Activated T-cell treated with anti-CD3 and anti-CD28 coated beads, Interleukin-2, amount 50 U/mL, for 72 hours (primary cell): ENCODE measurements at places on chromosomes 12 and 14. TPM values are rescaled to one million over a fixed set of nuclear protein-coding genes. Genes with fewer than 3 reads are reported as not detected.

- H3K4me1 ChIP-seq: peaks cover 11% of the 10 kb centered on the region
- DNase-seq: no peak
- no peak overlapping the region for H3K4me3 ChIP-seq
- H3K27ac ChIP-seq: no peak overlapping the region
Observed at GRCh38 chr12:77062846-77063461, 2.4 kb downstream of the E2F7 start.

- H3K4me1 ChIP-seq: peaks cover 8% of the 10 kb centered on the region
- H3K27ac ChIP-seq: peak overlapping the region; percentile 32
- DNase-seq: peak; percentile 2
Observed at GRCh38 chr14:61034416-61035120, 53.5 kb downstream of the SLC38A6 start.

DNA sequence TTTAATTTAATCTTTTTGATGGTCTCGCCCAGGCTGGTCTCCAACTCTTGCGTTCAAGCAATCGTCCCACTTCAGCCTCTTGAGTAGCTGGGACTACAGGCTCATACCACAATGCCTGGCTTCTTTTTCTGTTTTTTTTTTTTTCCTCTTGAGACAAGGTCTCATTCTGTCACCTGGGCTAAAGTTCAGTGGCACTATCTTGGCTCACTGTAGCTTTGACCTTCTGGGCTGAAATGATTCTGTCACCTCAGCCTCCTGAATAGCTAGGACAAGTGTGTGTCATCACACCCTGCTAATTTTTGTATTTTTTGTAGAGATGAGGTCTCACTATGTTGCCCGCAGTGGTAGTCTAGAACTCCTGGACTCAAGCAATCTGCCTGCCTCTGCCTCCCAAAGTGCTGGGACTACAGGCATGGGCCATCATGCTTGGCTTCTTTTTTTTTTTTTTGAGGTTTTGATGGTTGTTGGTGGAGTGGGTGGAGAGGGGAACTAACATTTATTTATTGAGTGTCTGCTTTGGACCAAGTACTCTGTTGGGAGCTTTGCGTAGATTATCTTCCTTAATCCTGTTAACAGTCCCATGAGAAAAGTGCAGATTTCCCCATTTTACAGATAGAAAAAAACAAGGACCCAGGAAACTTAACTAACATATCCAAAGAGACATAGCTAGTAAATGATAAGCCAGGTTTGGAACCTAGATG is 102.0 kb downstream of the DIP2B start:
- peaks cover 24% of the 10 kb centered on the region for H3K4me1 ChIP-seq
- H3K27me3 ChIP-seq: no peaks in the 10 kb centered on the region
- DNase-seq: no peak
- H3K27ac ChIP-seq: no peak overlapping the region

DNA sequence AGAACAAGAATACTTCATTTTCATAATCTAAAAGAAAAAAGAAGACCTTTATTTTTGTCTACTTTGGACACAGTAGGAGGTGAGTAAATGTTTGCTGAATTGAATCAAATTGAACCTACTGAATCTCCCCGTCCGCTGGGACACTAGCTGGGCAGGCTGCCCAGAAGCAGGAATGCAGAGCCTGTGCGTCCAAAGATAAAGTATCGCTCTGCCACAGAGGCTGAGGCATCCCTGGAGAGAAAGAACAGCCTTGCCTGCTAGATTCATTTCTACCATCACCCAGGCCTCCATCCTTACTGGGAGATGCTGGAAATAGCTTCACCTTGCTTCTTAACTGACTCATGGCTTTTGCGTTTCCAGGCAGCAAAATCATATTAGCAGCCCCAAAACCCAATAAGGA is 64.1 kb upstream of the TSPAN11 start:
- no peak overlapping the region for H3K4me3 ChIP-seq
- no peak for DNase-seq
- peaks cover 21% of the 10 kb centered on the region for H3K27me3 ChIP-seq

- DNase-seq: no peak
- no peaks in the 10 kb centered on the region for H3K27me3 ChIP-seq
- H3K27ac ChIP-seq: no peak overlapping the region
- no peak overlapping the region for H3K4me3 ChIP-seq
- no peaks in the 10 kb centered on the region for H3K4me1 ChIP-seq
- H3K36me3 ChIP-seq: no peaks in the 10 kb centered on the region
Observed at GRCh38 chr12:121738340-121738858, 25.8 kb downstream of the TMEM120B start.

DNA sequence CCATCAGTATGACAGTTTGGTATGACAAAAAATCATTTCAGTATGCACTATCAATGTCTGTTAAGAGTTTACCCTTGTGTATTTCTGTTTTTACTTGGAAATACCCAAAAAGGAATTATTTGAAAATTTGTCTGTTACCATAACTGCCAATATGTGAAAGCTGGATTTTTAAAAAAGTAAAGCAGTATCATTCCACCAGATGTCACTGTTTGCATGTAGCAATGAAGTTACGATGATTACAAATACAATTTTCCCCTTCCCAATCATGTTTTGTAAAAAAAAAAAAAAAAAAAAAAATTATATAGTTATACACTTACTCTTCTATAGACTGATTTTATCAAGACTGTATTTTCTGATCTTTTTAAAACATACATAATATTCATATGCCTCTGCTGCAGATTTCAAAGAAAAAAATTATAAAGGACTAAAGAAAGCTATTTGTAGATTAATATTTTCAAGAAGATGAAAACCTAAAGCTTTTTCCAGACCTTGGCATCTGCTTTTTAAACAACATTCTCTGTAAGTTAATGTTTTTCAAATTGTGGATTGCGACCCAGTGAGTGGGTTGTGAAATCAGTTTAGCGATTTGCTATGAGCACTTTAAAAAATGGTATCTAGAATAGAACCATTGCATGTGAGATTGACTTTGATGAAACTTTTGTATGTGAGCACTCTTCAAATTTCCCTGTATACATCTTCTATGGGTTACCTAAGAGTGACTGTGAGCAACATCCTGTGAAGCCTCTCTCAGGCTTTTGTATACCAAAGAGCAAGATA is 114.2 kb downstream of the TTC6 start:
- H3K4me1 ChIP-seq: no peaks in the 10 kb centered on the region
- H3K36me3 ChIP-seq: no peaks in the 10 kb centered on the region
- no peak overlapping the region for H3K4me3 ChIP-seq
- no peaks in the 10 kb centered on the region for H3K27me3 ChIP-seq

DNA sequence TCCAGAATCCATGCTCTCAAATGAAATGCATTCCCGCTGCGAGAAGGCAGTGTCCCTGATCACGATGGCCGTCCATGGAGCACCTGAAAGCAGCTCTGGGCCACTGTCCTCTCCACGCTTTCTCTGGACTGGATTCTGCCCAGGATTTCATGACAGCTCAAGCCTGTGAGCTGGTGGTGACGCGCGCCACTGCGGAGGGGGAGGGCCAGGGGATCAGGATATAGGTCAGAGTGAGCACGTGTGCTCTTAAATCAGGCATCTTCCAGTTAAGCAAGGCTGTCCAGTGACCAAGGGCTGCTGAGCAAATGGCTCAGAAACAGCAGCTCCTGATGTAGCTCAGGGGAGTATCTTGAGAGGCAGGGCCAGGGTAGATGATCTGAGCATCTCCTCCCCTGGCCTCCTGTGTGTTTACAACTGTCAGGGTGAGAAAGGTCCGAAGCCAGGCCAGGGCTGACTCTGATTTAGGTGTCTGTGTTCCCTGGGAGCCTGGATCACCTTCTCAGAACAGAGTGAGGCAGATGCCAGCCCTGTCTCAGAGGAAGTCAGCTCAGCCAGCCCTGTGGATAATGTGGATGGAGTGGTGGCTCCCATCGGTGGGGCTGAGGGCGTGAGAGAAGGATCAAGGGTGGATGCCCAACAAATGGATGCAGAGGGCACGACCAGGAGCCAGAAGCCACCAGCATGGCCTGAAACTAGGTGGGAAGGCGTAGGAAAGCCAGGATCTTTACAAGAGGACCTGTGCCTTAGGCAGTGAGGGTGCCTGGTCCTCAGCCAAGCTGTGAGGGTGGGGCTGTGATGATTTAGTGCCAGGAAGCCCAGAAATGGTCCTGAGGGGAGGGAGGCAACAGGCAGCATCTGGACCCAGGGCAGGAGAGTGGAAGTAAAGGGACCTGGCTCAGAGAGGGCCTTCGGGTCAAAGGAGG is 55.3 kb downstream of the ELK3 start:
- H3K36me3 ChIP-seq: peaks cover 12% of the 10 kb centered on the region
- no peak overlapping the region for H3K4me3 ChIP-seq
- H3K27me3 ChIP-seq: no peaks in the 10 kb centered on the region

- no peaks in the 10 kb centered on the region for H3K27me3 ChIP-seq
- H3K4me3 ChIP-seq: no peak overlapping the region
- peaks cover 8% of the 10 kb centered on the region for H3K4me1 ChIP-seq
- DNase-seq: no peak
- H3K27ac ChIP-seq: no peak overlapping the region
Observed at GRCh38 chr14:84041421-84041820, 1488.5 kb upstream of the FLRT2 start.

GRCh38 chr12:44193281-44193680 is 357.4 kb downstream of the TMEM117 start:
- H3K4me1 ChIP-seq: no peaks in the 10 kb centered on the region
- no peaks in the 10 kb centered on the region for H3K27me3 ChIP-seq
- H3K4me3 ChIP-seq: no peak overlapping the region
- H3K36me3 ChIP-seq: no peaks in the 10 kb centered on the region
- no peak for DNase-seq

GRCh38 chr14:53956427-53957201 is at the start of gene BMP4:
Gene BMP4 (minus strand): TSS chr14:53956825. CDS start chr14:53952222, 4,603 bp downstream.
- peaks cover 71% of the 10 kb centered on the region for H3K27me3 ChIP-seq
- no peak within 1 kb of the TSS for H3K27ac ChIP-seq
- H3K36me3 ChIP-seq: no peaks in the 10 kb centered on the region
- peaks cover 31% of the 10 kb centered on the region for H3K4me1 ChIP-seq
- peak within 1 kb of the TSS; percentile 92 for H3K4me3 ChIP-seq

The SLC6A15 gene
- 0.41 TPM for total RNA-seq

The FAIM2 gene
- total RNA-seq: 0.67 TPM

The PPP1R1A gene
- not detected for total RNA-seq

The TSPAN19 gene
- total RNA-seq: not detected

The NTN4 gene
- 0.69 TPM for total RNA-seq

The PLEKHD1 gene
- total RNA-seq: not detected
